ENCODE measurements at places on chromosomes 2 and 18.

GRCh38 chr2:40105593-40105992 lies 326.5 kb upstream of the THUMPD2 start:
- no peak for DNase-seq

DNA sequence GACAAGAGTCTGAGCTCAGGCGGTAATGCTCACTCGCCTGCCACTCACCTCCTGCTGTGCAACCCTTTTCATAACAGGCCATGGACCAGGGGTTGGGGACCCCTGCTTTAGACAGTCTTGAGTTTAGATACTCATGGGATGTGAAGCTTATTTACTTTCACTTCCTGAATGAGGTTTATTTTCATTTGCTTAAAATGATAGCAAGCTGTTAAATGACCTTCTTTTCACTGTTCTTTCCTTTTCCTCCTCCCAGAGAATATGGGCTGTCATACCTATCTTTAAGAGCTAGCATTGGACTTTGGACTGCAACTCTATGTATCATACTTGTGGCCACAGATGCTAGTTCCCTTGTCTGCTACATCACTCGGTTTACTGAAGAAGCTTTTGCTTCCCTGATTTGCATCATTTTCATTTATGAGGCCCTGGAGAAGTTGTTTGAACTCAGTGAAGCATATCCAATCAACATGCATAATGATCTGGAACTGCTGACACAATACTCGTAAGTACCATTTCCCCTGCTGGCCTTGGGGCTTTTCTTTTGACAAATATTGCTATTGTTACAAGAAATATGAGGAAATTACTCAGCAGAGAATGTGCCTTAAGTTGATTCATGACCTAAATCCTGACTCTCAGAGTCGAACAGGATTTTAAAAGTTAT lies 168.5 kb downstream of the DPP4 start:
- peak; percentile 5 for DNase-seq

DNA sequence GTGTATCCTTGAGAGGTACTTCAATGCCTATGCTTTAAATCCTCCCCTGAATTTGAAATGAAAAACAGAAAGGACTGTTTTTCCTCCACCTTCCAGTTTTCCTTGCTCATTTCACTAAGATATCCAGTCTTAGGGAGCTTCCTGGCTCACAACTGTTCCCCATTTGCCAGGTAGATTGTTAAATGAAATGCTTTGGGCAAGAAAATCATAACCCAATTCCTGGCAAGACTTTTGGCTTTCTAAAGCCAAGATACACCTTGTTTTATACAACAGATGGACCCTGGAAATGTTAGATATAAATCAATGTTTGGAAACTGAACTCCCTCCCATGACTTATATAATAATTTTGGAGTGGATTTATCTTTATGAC lies 3.6 kb upstream of the CHMP3 start:
- DNase-seq = no peak

- DNase-seq = no peak
Observed at GRCh38 chr18:62897153-62897552, 181.8 kb downstream of the PHLPP1 start.

- no peak for DNase-seq
Observed at GRCh38 chr2:144432921-144433320, 87.0 kb downstream of the ZEB2 start.

GRCh38 chr18:79790996-79791972 lies 6.5 kb upstream of the KCNG2 start:
- DNase-seq = no peak

DNA sequence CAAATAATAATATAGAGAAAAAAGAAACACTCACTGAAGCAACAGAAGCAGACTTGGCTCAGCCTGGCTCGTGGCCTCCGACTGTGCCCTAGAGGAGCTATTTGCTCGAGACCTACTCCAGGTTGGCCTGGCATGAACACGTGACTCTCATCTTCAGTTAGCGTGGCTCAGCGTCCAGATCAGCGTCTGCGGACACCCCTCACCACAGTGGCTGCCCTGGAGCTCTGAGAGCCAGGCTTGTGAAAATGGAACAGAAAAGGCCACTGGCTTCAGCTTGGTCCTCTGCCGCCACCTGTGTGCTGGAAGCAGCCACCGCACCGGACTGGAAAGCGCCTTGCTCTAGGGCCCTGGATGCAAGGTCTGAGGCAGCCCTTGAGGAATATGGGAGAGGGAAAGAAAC lies 1184.0 kb upstream of the GYPC start:
- no peak for DNase-seq

DNA sequence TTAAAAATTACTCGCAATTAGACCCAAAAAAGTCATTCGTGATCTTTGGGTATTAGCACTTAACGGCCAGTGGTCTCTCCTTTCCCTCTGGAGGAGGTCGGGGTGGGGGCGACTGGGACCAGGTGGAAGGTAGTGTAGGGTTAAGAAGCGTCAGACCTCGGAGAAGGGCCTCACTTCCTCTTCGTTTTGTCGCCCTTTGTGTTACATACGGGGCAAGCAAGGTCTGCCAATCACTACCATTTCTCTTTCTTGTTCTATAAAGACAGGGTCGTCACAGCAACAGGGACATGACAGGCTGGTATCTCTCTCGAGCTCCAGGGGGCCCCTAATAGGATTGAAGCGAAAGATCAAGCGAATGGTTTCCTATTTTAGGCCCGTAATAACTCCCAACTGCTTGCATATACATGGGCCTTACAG lies 136.6 kb downstream of the INSIG2 start:
- no peak for DNase-seq

DNA sequence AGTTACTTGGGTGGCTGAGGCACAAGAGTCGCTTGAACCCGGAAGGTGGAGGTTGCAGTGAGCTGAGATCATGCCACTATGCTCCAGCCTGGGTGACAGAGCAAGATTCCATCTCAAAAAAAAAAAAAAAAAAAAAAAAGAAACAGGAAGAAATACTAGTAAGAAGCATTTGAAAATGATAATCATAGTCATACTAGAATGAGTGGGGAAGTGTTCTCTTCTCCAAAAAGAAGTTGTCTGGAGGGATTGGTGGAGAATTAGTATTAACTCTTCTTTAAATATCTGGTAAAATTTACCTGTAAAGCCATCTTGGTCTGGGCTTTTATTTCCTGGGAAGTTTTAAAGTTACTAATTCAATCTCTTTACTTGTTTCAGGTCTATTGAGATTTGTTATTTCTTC lies 131.8 kb downstream of the FAM210A start:
- no peak for DNase-seq

- DNase-seq = no peak
Observed at GRCh38 chr2:234102112-234102511, 51.6 kb downstream of the SPP2 start.

- DNase-seq = no peak
Observed at GRCh38 chr2:216830346-216830745, 29.5 kb downstream of the TNP1 start.

DNA sequence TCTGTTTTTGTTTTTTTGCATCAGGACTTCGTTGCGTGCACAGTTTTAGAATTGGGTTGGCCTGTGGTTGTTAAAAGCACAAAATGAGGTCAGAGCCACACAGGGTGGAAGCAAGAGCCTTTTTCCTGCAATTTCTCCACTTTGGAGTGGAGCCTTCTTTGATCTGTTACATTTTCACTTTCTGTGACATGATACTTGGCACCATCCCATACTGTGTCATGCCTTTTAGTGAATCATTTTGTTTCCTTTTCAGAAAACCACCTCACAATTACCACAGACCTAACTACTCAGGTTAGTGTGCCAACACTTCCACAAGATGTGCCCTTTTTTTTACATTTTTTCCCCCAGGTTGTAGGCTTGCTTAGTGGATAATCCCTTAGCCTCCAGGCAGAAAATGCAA lies 32.5 kb downstream of the MERTK start:
- no peak for DNase-seq

DNA sequence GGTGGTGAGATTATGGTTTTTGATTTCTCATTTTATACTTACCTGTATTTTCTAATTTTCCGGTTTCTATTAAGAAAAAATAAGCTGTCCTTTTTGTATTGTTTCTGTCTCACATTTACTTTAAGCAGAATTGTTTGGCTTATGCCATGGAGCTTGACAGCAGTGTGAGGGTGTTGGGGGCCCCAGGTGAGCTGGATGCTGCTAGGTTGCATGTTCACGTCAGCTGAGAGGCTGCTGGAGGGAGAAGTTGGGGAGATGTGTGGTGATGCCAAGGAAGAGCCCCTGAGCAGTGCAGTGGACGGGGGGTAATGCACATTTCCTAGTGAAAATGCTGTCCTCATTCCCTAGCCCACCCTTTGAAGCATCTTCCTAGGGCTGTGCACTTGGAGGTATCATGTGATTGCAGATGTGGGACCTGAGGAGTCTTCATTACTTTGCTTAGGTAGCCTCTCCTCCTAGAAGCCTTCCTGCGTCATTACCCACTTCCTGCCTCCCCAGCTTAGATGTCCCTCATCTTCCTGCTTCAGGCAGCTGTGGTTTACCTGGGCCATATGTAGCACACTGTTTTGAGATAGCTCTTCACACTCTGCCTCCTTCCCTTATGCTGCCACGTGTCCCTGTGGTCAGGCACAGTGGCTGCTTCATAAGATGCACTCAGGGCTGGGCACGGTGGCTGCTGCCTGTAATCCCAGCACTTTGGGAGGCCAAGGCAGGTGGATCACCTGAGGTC lies 16.2 kb downstream of the ATG16L1 start:
- DNase-seq = no peak

DNA sequence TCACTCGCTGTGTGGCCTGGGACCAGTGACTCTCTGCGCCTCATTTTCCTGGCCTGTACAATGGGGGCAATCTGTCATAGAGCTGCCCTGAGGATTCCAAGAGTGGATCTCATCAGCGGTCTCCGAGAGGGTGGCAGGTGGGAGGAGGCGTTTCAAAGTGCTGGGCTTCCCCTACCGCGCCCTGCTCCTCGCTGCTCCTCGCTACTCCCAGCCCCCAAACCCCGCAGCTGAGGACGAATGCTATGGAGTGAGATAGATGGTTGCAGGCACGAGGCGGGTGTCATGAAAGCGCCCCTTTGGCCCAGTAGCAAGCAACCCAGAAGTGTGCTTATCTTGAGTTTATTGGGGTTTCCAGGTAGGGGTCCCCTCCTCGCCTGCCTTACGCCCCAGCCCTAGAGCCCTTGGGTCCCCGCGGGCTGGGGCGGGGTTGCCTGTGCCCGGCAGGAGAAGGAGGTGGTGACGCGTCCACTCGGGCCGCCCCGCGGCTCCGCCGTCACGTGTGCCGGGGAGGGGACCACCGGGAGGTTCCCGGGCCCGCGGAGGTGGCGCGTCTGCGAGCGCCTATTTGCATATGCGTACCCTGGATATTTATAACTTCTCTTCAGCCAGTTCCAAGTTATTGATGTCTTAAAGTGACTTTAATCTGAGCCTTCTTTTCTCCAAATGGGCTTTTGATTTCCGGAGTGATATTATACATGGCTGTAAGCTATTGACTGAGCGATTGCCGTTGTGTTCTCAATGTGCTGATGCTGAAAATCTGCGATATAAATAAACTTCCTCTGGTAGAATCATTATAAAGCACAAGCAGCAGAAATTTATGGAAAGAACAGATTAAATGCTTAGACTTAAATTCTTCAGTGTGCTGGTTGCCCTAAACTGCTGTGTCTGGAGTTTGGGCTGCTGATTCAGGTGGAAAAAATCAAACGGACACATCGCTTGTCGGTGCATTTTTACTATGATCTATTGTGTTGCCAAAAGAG lies 263.7 kb downstream of the ATAD2B start:
- no peak for DNase-seq

GRCh38 chr18:59639821-59640220 lies 57.4 kb downstream of the CCBE1 start:
- no peak for DNase-seq

DNA sequence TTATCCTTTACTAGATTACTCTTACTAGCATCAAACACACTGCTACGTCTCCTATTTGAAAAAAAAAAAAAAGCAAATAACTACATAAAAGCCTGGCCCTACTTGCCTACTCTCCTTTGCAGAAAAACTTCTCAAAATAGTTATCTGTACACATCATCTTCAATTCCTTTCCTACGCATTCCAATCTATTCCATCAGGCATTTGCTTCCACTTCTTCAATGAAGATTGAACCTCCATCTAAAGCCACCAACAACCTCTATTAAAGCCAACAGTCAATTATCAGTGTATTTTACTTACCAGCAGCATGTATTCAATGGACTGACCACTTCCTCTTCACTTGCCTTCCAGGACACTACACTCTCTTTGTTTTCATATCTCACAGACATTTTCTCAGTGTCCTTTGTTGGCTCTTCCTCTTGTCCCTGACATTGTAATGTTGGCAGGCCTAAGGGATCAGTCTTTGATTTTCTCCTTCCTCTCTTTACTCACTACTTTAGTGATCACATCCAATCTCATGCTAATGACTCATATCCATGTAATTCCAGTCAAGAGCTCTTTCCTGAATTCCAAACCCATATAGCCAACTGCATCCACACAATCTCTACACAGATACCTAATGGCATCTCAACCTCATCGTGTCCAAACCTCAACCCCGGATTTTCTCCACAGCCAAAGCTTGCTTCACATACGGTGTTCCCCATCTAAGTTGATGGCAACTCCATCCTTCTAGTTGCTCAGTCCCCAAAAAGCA lies 131.3 kb downstream of the CCDC148 start:
- DNase-seq = no peak

DNA sequence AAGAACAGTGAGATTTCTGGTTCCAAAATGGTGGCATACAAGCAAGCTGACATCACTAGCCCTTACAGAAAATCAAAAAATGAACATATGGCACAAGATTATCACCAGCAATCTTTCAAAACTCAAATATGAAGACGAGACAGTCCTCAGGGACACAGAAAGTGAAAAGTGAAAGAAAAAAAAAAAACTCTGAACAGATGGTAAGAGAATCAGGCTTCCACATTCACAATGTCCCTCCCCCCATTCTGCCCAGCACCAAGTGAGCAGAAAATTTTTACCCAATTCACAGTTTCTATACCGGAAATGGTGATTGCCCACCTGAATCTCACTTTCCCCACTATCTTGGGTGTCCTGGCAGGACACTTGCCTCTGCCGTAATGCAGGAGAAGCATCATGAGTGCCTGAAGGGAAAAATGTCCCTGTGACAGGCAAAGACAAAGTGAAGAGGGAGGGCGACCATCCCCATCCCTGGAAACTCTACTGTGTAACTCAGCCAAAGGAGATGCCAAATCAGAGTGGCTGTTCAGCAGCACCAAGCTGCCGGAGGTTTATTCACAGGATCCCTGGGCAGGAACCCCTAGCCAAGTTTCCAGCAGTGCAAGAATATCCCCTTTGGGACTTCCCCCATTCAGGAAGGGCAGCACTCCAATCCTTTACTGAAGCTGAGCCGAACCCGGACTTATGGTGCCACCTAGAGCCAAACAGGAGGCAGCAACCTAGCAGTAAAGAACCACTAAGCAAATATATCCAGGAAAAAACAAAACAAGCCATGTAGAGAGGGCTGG lies 312.2 kb downstream of the LRATD1 start:
- no peak for DNase-seq

GRCh38 chr2:27572439-27572838 lies 10.4 kb upstream of the ZNF512 start:
- DNase-seq = no peak

GRCh38 chr2:75954761-75955160 lies 244.0 kb upstream of the GCFC2 start:
- DNase-seq = no peak

- DNase-seq = no peak
Observed at GRCh38 chr2:168316073-168316440, 68.7 kb upstream of the STK39 start.

- DNase-seq = no peak
Observed at GRCh38 chr2:231947694-231948093, 13.8 kb upstream of the DIS3L2 start.

- no peak for DNase-seq
Observed at GRCh38 chr2:233354500-233354924, 218 bp downstream of the DGKD start.

GRCh38 chr18:11587846-11588245 lies 21.6 kb upstream of the SLC35G4 start:
- DNase-seq = no peak

Data from renal cortex interstitium (tissue), 15 donors.